ENCODE measurements at places on chromosomes 4 and X.
A peak's percentile ranks its signal among the peaks of the same experiment; 100 is the strongest.

- H3K36me3 ChIP-seq = no peaks in the 10 kb centered on the region
- H3K4me3 ChIP-seq = peak overlapping the region; percentile 94
- H3K27ac ChIP-seq = peak overlapping the region; percentile 91
- peak; percentile 92 for DNase-seq
- H3K27me3 ChIP-seq = no peaks in the 10 kb centered on the region
These were observed 581 bp upstream of the STK32B start for GRCh38 chr4:5050520-5051277.

GRCh38 chrX:39261446-39262147 lies 460.3 kb downstream of the MID1IP1 start:
- no peak for DNase-seq
- H3K27ac ChIP-seq = no peak overlapping the region
- H3K4me1 ChIP-seq = no peaks in the 10 kb centered on the region
- no peaks in the 10 kb centered on the region for H3K36me3 ChIP-seq
- no peaks in the 10 kb centered on the region for H3K27me3 ChIP-seq

- no peaks in the 10 kb centered on the region for H3K27me3 ChIP-seq
- peaks cover 48% of the 10 kb centered on the region for H3K4me1 ChIP-seq
- DNase-seq = no peak
- H3K4me3 ChIP-seq = no peak overlapping the region
- H3K27ac ChIP-seq = peak overlapping the region; percentile 38
- H3K36me3 ChIP-seq = peaks cover 2% of the 10 kb centered on the region
These were observed 52.6 kb downstream of the FNIP2 start for GRCh38 chr4:158821228-158821971.

DNA sequence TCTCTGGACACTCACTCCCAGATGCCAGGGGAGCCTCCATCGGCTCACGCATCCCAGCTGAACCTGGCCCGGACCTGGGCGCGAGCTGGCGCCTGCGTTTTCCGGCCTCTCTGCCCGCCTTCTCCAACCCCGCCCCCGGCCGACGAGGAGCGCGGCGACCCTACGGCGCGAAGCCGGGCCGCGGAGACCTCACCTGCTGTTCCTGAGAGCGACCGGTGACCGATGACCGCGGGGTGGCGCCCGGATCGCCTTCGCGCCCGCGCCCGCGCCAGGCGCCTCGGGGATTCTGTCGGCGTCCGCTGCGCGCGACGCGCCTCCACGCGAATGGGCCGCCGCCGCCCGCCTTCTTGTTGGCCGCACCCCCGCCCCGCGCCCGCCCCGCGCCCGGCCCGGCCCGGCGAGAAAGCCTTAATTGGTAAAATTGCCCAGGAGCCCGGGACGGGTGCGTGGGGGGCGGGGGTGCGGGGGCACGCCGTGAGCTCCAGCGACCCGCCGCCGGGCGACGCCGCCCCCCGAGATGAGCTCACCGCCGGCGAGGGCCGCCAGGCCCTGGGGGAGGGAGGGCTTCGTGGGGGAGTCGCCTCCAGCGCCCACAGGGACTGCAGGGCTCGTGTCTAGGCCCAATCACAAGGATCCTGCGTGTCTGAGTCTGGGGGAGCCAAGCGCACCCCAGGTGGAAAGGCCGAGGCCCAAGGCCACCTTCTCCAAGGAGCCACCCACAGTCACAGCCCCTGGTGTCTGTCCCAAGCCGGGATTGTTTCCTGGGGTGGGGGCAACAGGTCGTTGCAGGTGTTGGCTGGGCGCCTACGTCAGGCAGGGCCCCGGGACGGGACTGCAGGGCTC lies at the start of gene FLNA:
Gene FLNA (minus strand): TSS at position 322 of the 843 bp plus-strand sequence. CDS start 3,389 bp downstream, outside the sequence.
- H3K36me3 ChIP-seq = peaks cover 5% of the 10 kb centered on the region
- no peak for DNase-seq
- peaks cover 17% of the 10 kb centered on the region for H3K4me1 ChIP-seq
- H3K27ac ChIP-seq = peak within 1 kb of the TSS; percentile 81
- H3K4me3 ChIP-seq = peak within 1 kb of the TSS; percentile 75

- no peak overlapping the region for H3K4me3 ChIP-seq
- H3K27me3 ChIP-seq = no peaks in the 10 kb centered on the region
- peak overlapping the region; percentile 14 for H3K27ac ChIP-seq
- peaks cover 62% of the 10 kb centered on the region for H3K4me1 ChIP-seq
- no peaks in the 10 kb centered on the region for H3K36me3 ChIP-seq
- DNase-seq = no peak
These were observed 5.1 kb upstream of the CXCL8 start for GRCh38 chr4:73735231-73735630.

DNA sequence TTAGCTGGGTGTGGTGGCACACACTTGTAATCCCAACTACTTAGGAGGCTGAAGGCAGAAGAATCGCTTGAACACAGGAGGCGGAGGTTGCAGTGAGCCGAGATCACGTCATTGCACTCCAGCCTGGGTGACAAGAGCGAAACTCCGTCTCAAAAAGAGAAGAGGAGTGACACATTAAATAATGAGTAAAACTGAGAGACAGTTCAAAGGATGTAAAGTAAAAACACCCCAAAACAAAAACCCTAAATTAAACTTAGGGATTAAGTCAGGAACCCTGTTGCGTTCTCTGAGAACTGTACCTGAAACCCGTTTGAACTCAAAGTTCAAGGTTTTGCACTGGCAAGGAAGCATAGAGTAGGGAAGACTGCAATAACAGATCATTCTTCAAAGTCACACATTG lies 141.7 kb downstream of the BRWD3 start:
- H3K27me3 ChIP-seq = no peaks in the 10 kb centered on the region
- DNase-seq = no peak
- H3K36me3 ChIP-seq = peaks cover 6% of the 10 kb centered on the region
- H3K4me1 ChIP-seq = no peaks in the 10 kb centered on the region
- H3K27ac ChIP-seq = no peak overlapping the region
